Breast epithelium (tissue), 4 donors: ENCODE measurements at places on chromosomes 5 and 9.
A peak's percentile ranks its signal among the peaks of the same experiment; 100 is the strongest.

GRCh38 chr5:5533927-5534326 lies 111.5 kb downstream of the ICE1 start:
- DNase-seq: no peak

GRCh38 chr5:92308679-92309078 lies 925.6 kb upstream of the ARRDC3 start:
- no peak for DNase-seq

DNA sequence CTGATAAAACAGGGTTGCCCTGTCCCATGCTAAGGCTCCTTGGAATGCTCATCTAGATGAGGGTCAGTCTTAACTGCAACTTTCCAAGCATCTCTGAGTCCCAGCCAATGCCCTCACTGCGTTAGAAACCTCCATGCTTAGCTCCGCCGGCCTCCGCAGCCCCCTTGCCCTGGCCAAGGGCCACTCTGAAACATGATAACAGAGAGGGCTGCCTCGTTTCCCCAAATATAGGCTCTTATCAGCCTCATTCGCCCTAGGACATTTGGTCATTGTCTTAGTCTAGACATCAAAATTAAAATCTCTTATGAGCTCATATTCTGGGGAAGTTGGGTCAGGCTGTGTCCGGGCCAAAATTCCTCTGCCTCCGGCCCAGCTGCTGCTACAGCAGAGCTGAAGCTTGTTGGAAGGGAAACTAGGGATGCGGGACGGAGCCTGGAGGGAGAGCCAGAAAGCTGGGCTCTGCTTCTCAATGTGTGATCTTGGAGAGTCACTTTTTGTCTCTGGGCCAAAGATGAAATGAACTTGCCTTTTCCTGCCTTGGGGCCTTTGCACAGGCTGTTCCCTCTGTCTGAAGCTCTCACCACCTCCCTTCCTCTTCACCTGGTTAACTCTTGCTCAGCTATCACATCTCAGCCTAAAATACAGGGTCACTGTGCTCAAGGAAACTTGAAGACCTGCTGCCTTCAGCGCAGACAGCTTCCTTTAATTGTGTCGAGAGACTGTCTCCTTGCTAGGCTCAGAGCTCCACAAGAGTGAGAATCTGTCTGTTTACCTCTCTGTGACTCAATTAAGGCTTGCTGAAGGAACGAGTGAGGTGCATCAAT lies 191.3 kb downstream of the RGS3 start:
- peak; percentile 50 for DNase-seq

DNA sequence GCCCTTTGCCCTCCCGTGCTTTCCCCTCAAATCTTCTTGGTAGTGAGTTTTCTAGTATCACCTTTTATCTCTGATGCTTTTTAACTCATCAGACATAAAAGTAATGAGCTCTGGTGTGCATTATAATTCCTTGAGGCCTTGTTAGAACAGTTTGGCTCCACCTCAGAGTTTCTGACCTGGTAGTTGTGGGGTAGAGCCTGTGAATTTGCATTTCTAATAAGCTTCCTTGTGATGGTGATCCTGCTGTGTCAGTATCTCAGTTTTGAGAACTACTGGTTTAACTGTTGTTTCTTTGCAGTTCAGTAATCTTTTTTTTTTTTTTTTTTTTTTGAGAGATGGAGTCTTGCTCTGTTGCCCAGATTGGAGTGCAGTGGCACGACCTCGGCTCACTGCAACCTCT lies 31.1 kb downstream of the UBE2D2 start:
- no peak for DNase-seq

- DNase-seq: no peak
Observed at GRCh38 chr5:116529615-116530014, 45.0 kb downstream of the SEMA6A start.

DNA sequence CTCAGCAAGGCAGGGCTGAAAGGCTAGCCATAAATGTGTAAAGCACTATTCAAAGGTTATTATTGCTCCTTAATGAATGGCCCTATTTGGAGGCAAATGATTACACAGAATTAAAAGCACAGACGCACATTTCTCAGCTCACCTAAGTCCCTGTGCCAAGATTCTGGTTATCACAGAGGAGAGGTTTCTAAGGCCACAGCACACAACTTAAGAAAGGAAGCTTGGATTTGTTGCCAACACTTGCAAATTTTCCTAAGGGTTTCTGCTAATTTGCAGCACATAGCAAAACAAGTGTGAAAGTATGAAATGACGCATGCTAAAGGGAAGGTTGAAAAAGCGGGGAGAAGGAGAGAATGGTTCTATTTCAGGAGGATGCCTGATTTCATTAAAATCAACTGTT lies 834.1 kb upstream of the C9orf72 start:
- no peak for DNase-seq
